ENCODE measurements at places on chromosomes 7 and 10.
A peak's percentile ranks its signal among the peaks of the same experiment; 100 is the strongest.

DNA sequence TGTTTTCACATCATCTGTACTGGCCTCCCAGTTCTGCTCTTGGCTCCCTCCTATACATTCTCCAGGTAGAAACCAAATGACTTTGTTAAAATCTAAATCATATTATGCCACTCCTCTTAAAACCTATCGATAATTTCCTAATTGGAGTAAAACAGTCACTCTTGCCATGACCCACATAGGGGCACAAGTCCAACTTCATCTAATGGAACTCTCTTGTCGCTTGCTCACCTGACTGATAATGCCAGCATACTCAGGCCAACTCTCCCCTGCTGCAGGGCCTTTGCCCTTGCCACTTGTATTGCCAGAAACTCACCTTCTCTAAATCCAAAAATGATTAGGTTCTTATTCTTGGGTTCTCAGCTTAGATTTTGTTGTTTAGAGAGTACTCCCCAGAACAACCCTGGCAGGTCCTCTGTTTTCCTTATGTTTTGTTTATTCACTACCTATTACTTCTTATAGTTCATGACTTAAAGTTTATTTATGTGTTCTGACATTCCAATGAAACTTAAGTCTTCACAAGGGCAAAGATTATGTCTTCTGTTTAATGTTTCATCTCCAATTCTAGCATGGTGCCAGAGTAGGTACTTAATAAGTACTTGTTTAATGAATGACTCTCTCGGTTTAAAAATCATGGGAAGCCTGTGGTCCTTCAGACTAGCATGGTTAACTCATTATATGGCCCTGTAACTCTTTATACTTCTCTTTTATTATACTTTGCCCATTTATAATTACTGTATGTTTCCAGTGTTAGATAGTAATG, 345.9 kb upstream of the SMIM30 start:
- DNase-seq, result no peak

GRCh38 chr7:148566736-148567135, 23.8 kb upstream of the C7orf33 start:
- DNase-seq, result no peak

DNA sequence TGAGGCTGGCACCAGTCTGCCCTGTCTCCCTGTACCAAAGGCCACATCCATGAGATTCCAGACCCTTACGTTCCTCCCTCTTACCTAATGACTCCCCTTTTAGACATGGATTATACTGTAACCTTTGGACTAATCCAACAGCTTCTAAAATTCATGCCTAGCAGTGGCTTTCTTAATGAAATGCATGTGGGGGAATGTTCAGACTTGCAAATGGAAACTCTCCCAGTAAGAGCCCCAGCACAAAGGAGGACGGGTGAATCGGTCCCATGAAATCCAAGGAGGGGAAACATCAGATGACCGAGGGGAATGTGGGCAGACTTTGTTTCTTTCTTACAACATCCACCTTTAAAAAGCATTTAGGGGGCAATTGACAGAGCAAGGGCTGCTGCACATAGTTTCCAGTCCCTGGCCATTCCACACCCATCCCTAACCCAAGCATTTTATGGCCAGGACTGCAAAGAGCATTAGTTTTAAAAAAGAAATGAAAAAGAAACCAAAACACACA, 71.5 kb downstream of the COL13A1 start:
- no peak for DNase-seq

DNA sequence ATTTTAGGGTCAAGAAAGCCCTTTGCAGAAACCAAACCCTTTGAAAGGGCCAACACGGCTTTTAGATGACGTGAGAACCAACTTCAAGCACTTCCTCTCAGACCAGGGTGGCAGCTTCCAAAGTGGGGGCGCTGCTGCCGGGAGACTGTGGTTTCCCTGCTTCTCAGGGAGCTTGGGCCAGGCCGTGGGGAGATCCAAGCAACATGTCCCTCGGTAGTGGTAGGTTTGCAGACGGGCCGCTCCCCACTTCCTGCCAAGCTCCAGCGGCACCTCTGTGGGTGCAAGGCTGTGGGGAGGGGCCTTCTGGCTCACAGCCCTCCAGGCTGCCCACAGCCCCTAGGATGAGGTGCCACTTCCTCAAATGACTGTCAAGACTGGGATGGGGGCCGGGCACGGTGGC, 132.4 kb downstream of the FAM53B start:
- DNase-seq, result no peak

DNA sequence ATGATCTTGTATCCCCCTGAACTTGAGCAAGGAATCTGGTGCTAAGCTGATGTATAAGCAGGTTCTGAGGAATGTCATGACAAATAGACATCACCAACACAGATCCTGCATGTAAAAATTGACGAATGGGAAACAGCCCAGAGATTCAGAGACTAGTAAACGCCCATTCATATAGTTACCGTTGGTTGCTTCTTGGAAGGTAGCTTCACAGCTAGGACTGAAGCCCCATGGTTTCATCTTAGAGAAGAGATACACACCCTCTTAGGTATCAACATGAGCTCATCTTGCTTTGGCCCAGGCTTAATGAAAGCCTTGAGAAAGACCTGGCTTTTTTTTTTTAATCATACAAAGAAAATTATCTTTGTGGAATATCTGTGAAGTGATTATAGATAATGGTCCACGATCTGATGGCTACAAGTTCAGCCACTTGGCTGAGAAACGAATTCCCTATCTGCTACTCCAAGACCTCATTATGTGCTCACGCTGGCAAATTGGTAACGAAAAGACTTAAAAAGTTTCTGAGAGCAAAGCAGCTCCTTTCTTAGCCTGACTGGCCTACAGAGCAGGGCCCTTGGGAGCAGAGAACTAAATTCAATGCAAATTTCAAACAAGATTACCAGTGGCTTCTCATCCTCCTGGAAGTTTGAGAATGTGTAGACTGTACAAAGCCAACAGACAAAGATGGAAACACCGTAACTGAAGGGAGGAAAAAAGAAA, 181.1 kb downstream of the NRP1 start:
- DNase-seq, result no peak

GRCh38 chr7:3232228-3232627, 68.8 kb upstream of the SDK1 start:
- no peak for DNase-seq

DNA sequence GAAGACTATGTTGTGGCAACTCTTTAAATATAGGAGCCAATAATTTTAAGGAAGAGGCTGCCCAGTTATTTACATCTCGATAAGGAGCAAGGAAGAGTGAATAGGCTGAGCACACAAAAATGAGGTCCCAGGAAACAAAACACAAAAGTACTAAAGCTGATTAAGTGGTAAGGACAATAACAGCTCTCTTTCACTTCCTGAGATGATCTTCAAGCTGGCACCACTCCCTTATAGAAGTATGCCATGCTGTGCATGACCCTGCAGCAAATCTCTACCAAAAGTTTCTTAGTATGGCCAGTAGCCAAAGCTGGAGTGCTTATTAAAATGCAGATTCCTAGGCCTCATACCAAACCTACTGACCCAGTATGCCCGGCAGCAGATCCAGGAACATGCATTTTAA, 39.7 kb downstream of the CADPS2 start:
- DNase-seq, result no peak

- DNase-seq, result no peak
These were observed 224.9 kb downstream of the CHCHD3 start for GRCh38 chr7:132857031-132857430.

- DNase-seq, result peak; percentile 84
These were observed 6.1 kb downstream of the DENND11 start for GRCh38 chr7:141695803-141696289.

DNA sequence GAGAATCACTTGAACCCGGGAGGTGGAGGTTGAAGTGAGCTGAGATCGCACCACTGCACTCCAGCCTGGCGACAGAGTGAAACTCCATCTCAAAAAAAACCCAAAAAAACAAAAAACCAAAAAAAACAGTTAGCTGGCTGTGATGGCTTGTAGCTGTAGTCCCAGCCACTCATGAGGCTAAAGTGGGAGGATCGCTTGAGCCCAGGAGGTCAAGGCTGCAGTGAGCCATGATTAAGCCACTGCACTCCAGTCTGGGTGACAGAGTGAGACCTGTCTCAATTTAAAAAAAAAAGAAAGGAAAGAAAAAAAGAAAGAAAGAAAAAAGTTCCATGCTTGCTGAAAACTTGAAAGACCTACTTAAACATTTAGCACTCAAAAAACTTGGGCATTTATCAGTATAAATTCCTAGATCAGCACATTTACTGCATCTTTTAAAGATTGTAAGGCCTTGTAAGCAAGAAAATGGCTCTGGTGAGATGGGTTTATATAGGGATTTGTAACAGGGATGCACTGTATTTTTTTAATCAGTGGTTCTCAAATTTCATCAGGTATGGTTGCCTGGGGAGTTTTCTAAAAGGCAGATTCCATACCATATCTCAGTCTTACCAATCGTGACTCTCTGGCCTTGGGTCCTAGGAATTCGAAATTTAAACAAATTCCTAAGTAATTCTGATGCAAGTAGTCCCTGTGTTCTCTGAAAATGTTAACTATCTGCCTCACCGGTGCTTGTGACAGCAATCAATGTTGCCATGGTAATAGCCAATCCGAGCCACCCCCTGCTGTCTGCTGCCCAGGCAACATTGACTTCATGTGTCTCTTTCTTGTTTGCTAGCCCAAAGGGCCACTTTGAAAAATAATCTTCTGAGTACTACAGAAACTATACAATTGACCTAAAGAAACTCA, 11.5 kb upstream of the NT5C2 start:
- DNase-seq, result no peak

- DNase-seq, result no peak
These were observed 19.1 kb downstream of the SEMA3A start for GRCh38 chr7:84175461-84175860.

DNA sequence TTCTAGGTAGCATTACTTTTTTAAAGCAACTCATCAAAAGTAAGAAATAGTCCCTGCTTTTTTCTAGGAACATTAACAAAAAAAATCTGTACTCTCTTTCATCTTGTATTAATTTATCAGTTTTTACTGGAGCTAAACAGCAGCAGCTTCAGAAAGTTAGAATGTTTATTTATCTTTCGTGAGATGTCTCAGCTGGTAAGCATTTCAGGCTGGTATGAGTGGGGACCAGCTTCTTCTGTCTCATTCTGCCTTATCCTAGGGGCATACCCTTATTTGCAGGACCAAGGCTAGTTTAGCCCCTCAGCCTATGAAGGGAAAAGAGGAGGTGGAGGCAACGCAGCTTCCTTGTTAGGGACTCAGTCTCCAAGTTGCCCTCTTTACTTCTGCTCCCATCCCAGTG, 35.1 kb downstream of the LANCL2 start:
- DNase-seq, result no peak

GRCh38 chr10:80289451-80290287, at the start of gene MAT1A:
Gene MAT1A, minus strand, starts transcription at chr10:80289658. Its CDS starts 235 bp downstream, at chr10:80289423.
- DNase-seq, result no peak

DNA sequence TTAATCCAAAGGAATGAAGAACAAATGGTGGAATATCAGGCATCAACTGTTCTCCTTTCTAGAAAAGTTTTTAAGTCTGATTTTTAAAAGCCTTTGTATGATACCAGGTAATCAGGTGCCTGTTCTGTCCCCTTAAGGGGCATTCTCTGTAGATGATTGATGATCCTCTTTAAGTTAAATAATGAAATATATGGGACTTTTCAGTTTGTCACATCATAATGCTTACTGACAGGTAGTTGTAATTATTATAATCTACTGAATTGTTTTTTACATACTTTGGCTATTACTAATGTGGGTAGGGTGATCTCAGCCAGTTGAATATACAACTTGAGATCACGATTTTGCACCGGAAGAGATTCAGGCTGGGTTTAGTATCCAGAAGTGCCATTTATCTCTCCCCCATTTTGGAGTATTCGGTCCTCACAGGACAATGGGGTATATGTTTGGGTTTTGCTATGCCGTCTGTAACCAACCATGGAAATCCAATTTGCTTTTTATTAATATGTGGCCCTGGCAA, 330.2 kb downstream of the BICC1 start:
- DNase-seq, result no peak

- DNase-seq, result no peak
These were observed 44.5 kb downstream of the CDK1 start for GRCh38 chr10:60822809-60823208.

GRCh38 chr7:106080300-106080987, 31.7 kb downstream of the SYPL1 start:
- DNase-seq, result no peak

DNA sequence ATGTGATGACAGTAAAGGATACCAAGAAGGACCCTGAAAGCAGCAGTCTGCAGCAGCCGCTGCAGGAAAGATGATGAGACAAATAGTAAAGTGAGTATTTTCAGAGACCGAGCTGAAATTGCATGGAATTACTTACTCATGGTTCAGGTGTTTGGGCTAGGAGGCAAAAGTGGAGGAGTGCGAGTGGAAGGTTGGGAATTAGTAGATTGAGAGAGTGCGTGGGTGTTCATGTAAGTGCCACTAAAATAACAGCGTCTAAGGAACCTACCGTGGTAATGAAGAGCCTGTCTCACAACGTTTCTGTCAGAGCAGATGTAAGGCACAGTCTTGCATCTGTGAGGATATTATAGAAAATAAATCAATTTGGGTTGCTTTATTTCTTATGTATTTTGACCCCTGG, 48.3 kb upstream of the FMC1 start:
- DNase-seq, result no peak

DNA sequence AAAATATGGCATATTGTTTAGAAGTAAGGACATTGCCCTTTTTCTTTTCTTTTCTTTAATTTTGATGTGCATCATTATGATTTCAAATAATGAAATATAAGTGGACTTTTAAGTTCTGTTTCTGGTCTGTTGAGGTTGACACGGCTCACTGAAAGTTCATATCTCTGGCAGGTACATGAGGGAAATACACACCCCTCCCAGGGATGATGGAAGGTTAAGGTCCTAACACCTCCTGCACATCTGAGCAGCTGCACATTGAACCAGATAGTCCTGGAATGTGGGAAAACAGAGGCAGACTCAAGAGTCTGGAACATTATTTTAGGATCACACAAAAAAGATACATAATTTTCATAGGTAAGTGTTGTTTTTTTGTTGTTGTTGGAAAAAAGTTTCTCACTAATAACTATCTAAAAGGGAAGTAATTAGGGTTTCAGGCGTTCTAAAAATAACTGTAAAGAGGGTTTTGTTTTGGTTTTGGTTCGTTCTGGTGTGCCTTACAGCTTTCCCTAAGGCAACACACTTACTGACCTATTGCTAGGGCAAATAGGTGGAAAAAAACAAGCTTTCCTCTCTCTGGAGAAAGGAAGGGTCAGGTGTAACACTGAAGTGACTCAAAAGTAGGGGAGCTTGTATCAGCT, 201.2 kb upstream of the PRKCQ start:
- no peak for DNase-seq

DNA sequence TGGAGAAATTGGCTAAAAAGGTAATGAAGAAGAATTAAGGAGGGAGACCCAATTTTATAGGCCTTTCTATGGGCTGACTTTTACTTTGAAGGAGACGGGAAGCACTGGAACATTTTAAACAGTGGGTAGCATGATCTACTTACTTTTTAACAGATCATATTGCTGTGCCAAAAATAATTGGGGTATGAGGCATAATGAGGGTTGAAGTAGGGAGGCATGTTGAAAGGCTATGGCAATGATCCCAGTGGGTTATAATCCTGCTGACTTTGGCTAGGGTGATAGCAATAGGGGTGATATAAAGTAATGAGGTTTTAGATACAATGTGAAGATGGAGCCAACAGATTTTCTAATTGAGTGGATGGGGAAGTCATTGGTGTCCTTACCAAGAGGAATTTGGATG, 73.2 kb downstream of the GPR37 start:
- DNase-seq, result no peak

GRCh38 chr10:120765226-120765803, 85.8 kb upstream of the WDR11 start:
- DNase-seq, result no peak

- no peak for DNase-seq
These were observed 68.7 kb upstream of the SEPHS1 start for GRCh38 chr10:13416760-13417159.
